ENCODE measurements at places on chromosomes 11 and 22.
A peak's percentile ranks its signal among the peaks of the same experiment; 100 is the strongest.

DNA sequence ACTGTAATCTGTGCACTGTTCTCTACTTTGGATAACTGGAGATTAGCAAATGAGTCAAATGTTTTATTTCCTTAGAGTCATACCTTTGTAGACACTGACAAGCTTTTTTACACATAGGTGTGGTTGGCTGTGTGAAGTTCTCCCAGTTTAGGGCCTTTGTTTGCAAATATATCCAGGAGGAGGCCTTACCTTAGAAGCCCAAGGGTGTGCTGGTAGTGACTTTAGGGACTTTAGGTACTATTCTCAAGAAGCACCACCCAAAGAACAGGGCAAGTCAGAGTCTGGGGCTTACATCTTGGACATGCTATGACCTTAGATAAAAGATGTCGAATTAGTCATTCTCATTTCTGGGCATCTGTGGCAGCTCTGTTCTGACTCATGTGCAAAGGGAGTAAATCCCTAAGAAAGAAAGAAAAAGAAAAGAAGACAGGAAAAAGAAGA is 4.8 kb upstream of the FAR1 start:
- no peak for DNase-seq

- DNase-seq = no peak
These were observed 8.7 kb downstream of the YAP1 start for GRCh38 chr11:102118937-102119336.

DNA sequence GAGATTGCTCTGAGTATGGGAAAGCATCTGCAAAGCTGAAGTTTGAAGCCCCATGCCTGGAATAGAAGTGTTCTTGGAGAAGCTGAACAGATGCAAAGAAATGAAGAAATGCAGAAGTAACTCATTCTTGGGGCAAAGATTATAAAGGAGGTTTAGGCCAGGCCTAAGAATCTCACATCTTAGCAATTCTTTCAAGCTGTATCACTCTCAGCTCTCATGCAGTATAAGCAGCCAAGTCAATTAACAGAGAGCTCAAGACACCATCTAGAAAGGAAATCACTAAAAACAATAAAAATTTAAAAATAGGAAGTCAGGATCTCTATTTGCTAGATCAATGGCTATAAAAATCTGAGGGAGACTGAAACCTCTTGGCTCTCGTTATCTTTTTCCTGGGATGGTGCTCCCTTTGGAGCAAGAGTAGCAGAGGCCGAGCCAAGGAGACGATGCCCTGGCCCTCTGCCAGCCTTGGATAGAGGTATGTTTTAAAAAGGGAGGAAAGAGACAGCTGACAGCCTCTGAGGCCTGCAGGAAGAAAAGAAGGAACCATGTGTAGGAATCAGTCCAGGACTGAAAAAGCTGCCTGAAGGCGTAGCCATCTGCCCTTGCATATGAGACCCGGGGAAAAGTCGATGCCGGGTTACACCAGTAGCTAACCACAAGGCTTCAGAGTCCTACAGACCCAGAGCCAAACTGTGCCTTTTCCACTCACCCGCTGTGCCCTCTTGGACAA is 229.8 kb downstream of the BLID start:
- DNase-seq = peak; percentile 60

DNA sequence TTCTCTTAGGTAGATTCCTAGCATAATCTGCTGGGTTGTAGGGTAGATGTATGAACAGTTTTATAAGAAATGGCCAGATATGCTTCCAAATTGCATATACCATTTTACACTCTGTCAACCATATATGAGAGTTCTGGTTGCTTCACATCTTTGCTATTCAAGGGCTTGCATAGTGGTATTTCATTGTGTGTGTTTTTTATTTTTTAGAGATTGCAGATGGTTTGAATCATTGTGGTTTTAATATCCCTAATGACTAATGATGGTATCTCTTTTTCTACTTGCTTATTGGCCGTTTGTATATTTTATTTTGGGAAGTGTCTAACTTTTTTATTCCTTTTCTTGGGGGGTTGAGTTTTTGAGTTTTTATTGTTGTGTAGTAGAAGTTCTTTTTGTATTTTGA is 26.9 kb downstream of the RNF214 start:
- DNase-seq = no peak

DNA sequence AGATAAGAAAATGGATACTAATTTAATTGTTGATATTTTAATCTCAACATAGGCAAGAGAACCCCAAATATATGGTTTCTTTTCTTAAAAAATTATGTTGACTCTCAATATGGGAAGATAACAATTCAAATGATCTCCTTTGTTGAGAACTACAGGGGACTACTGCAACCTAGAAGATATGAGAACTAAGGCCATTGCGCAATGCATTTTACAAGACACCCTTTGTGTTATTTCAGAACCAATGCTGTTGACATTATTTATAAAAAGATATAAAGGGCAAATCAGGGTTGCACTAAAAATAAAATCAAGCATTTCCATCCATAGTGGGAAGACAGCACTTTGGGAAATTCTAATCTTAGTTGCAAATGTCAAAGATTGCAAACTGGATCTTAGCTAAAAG is 322.3 kb downstream of the SOX6 start:
- no peak for DNase-seq

DNA sequence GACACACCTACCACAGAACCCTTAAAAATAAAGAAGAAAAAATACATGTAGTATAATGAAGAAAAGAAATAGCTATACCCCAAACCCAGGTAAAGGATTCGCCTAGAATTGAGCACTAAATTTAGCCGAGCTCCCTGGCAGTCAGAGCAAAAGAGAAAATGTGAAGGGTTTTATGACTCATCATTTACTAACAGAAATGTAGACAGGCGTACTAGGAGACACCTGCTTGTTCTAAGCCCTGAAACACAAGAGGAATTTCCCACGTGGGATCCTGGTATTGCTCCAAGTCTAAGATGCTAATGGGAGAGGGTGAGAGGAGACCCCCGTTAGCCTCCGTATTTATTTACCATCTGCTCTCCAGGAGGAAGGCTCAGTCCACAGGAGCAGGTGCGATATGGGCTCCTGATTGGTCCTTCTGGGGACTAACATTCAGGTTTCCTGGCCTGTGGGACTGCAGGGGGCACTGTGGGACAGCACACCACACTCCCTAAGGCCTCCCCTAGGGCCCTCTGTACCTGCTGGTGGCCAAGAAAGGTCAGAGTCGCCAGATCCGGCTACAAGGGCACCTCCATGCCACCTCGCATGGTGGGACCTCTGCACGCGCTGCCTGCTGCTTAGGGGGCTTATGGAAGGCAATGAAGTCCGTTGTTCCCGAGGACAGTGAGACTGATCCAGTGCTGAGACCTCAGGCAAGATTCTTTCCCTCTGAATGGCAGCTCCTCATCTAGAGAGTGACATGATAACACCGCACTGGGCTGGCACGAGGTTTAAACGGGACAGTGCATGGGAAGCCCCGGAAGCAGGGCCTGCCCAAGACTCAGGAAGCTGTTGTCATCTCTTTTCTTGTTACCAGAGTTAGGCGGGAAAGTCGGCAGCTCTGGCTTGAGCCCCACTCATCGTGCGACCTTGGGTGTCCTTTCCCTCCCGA is 25.8 kb downstream of the KCNC1 start:
- peak; percentile 20 for DNase-seq

- no peak for DNase-seq
These were observed 31.2 kb upstream of the SNX19 start for GRCh38 chr11:130947481-130947880.

DNA sequence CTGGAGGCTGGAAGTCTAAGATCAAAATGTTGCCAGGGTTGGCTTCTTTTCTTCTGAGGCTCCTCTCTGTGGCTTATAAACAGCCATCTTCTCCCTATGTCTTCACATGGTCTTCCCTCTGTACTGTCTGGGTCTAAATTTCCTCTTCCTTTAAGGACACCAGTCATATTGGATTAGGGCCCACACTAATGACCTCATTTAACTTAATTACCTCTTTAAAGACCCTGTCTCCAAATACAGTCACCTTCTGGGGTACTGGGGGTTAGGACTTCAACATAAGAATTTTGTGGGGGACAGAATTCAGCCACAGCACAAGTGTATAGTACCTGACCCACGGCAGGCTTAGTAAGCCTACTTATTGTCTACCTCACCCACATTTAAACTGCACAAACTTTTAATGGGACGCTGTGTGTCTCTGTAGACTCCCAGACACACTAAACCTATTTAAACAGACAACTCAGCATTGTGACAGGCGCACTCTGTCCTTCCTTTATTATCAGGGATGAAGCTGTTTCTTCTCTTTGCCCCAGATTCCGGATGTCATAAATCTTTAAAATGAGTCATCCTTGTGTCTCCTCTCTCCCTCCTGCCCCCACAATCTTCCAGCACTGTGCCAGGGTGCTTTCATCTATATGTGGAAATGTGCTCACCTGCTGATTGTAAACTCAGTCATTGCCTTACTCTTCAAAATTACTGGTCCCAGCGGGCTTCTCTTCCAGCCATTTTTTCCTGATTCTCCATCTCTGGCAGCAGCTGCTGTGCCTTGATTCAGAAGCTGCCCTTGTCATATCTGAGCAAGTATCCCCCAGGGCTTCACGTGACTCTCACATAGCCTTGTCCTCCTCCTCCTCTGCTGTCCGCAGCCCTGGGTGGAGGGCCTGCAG is 5.4 kb upstream of the MAPK8IP1 start:
- no peak for DNase-seq

DNA sequence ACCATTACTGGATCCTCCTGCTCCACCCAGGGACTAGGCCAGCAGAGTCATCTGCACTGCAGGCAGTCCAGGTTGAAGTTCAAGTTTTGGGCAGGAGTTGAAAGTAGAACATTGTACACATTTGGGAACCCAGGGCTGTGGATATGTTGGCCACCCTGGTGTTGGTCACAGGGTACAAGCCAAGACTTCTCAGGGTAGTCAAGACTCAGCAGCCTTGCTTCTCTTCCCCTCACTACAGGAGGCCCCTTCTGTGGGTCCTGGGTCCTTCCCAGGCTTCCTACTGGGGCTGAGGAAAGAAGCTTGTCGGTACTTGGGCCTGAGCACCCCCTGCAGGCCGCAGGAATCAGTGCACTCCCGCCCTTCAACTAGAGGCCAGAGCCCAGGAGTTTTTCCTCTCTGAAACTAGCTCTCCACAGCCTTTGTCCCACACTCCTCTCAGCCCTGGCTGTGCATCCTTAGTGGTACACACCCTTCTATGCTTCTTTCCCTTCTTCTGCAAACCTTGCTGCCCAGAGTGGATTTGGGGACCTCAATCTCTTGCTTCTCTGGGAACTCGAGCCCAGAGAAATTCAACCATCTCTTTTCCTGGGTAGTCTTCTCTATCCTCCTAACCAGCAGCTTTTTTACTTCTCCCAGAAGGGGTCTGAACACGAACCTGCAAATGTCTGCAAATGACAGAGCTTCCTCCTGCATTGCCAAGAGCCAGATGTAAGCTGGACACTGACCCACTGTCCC is 2.6 kb upstream of the HPX start:
- DNase-seq = peak; percentile 75

DNA sequence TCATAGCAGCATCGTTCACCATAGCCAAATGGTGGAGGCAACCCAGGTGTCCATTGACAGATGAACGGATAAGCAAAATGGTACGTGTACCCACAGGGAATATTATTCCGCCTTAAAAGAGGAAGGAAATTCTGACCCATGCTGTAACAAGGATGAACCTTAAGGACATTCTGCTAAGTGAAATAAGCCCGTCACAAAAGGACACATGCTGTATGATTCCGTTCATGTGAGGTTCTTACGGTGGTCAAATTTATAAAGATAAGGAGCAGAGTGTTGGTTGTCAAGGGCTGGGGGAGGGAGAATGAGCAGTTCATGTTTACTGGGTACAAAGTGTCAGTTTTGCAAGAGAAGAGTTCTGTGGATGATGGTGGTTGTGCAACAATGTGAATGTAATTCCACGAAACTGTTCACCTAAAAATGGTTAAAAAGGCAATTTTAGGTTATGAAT is 26.3 kb downstream of the APOL1 start:
- no peak for DNase-seq

DNA sequence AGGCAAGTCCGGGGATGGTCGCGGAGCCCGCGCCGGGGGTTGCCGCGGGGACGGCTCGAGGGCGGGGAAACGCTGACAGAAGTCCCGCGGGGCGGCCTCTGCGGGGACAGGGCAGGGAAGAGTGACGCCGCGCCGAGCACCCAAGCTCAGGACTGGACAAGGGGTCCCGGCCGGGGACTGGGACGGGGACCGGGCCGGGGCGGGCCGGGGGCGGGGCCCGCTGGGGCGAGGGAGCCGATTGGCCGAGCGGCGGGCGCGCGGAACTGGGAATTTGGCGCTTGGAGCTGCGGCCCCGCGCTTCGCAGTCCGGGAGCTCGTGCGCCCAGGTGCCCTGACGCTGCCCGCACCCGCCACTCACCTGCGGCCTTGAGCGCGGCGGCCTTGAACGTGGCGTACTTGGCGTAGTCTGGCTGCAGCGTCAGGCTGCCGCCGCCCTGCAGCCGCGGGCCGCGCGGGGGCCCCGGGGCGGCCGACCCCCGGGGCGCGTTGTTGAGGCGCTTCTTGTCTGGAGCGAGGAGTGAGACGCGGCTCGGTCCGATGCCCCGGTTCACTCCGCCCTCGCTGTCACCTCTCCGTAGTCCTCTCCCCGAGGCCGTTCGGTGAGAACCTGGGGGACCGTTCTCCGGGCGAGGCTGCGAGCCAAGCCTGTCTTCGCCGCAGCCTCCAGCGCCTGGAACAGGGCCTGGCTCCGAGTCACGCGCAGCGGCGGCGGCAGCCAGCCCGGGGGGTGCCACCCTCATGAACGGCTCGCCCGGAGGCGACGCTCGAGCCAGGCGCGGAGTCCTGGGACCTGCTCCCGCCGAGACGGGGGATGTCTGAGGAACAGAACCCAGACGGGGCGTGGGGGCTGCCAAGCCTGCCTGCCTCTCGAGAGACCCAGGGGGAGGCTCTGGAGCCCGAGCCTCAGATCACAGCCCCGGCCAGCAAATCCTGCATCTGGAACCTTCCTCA is 4.5 kb downstream of the SHISA8 start:
- peak; percentile 68 for DNase-seq

- no peak for DNase-seq
These were observed 3.3 kb downstream of the A4GALT start for GRCh38 chr22:42717197-42717928.

- DNase-seq = no peak
These were observed 11.3 kb downstream of the SHANK2 start for GRCh38 chr11:71240865-71241691.

DNA sequence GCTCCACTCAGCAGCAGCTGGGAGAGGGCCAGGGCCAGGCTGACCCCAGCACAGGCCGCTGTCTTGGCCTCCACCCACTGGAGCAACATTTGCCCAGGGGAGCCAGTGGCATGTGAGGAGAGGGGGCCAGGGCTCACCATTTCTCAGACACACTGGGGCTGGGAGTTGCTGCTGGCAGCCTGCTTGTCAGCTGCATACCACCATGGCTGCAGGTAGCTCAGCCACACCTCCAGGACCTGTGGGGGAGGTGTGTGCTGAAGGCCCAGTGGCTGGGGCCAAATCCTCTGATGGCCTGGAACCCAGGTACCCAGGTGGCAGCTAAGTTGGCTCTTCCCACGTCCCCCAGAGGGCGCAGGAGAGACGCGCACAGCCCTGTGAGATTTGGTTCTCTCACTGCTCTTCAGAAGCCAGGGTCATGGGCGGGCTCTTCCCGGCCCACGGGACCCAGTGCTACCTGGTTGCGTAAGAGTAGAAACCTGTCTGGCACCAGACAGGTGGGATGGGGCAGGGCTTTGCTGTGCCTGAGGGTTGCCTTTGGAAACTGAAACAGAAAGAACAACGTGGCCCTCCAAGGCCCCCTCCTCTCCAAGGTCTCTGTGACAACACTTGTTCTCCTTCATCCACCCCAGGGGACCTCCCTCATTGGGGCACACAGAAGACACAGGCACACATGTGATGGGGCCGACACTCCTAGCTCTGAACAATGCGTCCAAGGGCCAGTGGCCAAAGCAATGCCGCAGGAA is 98.8 kb downstream of the MED15 start:
- DNase-seq = peak; percentile 34

- DNase-seq = no peak
These were observed 57.4 kb upstream of the NUP160 start for GRCh38 chr11:47905358-47906059.

GRCh38 chr11:65416341-65416824 is 6.2 kb upstream of the NEAT1 start:
- peak; percentile 90 for DNase-seq
